ENCODE measurements at places on chromosomes 12 and 14.
A peak's percentile ranks its signal among the peaks of the same experiment; 100 is the strongest.

- H3K4me1 ChIP-seq = peaks cover 72% of the 10 kb centered on the region
- H3K4me3 ChIP-seq = peak overlapping the region; percentile 90
These were observed 2.6 kb downstream of the GPR68 start for GRCh38 chr14:91241863-91242262.

DNA sequence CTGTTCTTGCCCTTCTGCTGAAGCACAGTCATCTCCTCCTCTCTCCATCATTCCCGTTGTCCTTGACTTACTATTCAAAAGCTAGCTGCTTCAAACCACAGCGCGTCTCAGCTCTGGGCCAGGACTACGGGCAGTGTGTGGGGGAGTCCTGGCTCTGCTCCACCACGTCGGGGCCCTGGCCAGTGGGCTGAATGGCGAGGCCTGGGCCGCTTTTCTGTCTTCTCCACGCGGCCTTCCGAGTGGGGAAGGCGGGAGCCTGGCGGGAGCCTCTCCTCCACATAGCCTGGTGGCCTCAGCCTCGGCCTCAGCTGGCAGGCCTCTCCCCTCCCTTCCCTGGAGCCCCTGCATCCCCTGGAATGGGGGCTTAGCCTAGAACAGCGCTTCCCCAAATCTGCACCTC lies 16.5 kb downstream of the ANKRD9 start:
- no peak overlapping the region for H3K4me3 ChIP-seq
- no peaks in the 10 kb centered on the region for H3K36me3 ChIP-seq
- no peaks in the 10 kb centered on the region for H3K4me1 ChIP-seq
- no peaks in the 10 kb centered on the region for H3K27me3 ChIP-seq

- H3K27me3 ChIP-seq = no peaks in the 10 kb centered on the region
- no peaks in the 10 kb centered on the region for H3K4me1 ChIP-seq
- DNase-seq = no peak
- no peaks in the 10 kb centered on the region for H3K36me3 ChIP-seq
- H3K4me3 ChIP-seq = no peak overlapping the region
These were observed 1113.0 kb upstream of the TMEM132C start for GRCh38 chr12:127153996-127154395.

GRCh38 chr12:22993609-22994315 lies 368.8 kb downstream of the ETNK1 start:
- H3K4me1 ChIP-seq = no peaks in the 10 kb centered on the region
- no peak for DNase-seq
- no peak overlapping the region for H3K4me3 ChIP-seq
- H3K27me3 ChIP-seq = no peaks in the 10 kb centered on the region
- H3K36me3 ChIP-seq = no peaks in the 10 kb centered on the region

DNA sequence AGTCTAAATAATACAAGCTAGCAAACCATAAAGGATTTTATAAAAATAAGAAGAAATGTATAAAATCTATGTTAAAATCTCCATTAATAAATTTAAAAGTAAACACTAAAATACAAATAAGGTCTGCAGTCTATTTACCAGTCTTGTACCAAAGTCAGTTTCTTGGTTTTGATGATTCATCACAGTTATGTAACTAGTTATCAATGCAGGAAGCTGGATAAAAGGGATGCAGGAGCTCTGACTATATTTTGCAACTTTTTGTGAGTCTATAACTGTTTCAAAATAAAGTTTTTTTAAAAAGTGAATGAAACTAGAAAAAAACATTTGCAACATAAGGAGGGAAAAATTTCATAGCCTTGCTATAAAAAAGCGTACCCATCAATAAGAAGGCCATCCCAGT lies 151.5 kb downstream of the DERA start:
- no peak overlapping the region for H3K4me3 ChIP-seq
- no peak overlapping the region for H3K27ac ChIP-seq
- DNase-seq = no peak
- no peaks in the 10 kb centered on the region for H3K36me3 ChIP-seq
- no peaks in the 10 kb centered on the region for H3K27me3 ChIP-seq

DNA sequence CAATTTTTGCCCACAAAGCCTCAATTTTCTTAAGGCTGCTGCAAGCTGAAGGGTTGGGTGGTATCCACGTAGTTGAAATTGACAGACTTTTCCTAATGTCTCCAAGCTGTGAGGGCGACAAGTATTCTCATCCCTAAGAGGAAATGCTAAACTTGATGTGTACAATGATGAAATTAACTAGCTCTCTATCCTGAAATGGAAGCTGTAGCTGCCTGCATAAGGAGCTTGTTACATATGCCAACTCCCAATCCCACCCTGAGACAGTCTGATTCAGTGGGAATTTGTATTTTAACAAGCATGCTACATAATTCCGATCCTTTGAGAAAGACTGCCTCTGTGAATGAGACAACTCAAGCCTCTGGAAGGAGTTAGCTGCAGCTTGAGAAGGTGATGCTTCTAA lies 45.7 kb upstream of the MDM1 start:
- H3K27me3 ChIP-seq = no peaks in the 10 kb centered on the region
- H3K4me1 ChIP-seq = peaks cover 50% of the 10 kb centered on the region
- H3K36me3 ChIP-seq = no peaks in the 10 kb centered on the region
- H3K4me3 ChIP-seq = no peak overlapping the region
- DNase-seq = no peak

- peaks cover 53% of the 10 kb centered on the region for H3K27me3 ChIP-seq
- DNase-seq = no peak
- no peak overlapping the region for H3K27ac ChIP-seq
- H3K4me1 ChIP-seq = peaks cover 36% of the 10 kb centered on the region
These were observed 127.0 kb downstream of the GCH1 start for GRCh38 chr14:54775486-54776140.

GRCh38 chr14:56860441-56860840 lies 50.2 kb upstream of the OTX2 start:
- no peak overlapping the region for H3K4me3 ChIP-seq
- no peak for DNase-seq
- peaks cover 23% of the 10 kb centered on the region for H3K27me3 ChIP-seq
- H3K4me1 ChIP-seq = no peaks in the 10 kb centered on the region
- no peaks in the 10 kb centered on the region for H3K36me3 ChIP-seq

GRCh38 chr12:5619628-5620027 lies 187.7 kb downstream of the NTF3 start:
- no peaks in the 10 kb centered on the region for H3K36me3 ChIP-seq
- H3K27ac ChIP-seq = no peak overlapping the region
- DNase-seq = no peak
- no peak overlapping the region for H3K4me3 ChIP-seq
- peaks cover 13% of the 10 kb centered on the region for H3K27me3 ChIP-seq

DNA sequence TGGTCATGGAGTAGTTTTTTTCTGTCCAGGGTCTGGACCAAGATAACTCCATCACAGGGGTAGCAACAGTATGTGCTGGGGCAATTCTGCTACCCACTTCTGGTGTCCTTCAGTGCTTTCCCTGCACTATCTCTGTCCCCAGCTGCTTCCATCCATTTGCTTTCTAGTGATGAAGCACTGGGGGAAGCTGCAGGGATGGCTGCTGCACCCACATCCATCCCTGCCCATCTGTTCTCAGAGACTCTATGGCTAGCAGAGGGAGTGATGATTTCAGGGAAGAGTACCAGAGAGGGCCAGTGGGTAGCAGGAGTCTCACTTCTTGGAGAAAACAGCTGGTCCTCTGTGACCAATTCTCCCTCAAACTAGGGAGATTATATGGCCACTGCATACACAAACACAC lies 44.1 kb downstream of the ETV6 start:
- H3K27ac ChIP-seq = no peak overlapping the region
- H3K4me3 ChIP-seq = no peak overlapping the region
- H3K36me3 ChIP-seq = no peaks in the 10 kb centered on the region
- H3K4me1 ChIP-seq = peaks cover 16% of the 10 kb centered on the region
- no peak for DNase-seq

DNA sequence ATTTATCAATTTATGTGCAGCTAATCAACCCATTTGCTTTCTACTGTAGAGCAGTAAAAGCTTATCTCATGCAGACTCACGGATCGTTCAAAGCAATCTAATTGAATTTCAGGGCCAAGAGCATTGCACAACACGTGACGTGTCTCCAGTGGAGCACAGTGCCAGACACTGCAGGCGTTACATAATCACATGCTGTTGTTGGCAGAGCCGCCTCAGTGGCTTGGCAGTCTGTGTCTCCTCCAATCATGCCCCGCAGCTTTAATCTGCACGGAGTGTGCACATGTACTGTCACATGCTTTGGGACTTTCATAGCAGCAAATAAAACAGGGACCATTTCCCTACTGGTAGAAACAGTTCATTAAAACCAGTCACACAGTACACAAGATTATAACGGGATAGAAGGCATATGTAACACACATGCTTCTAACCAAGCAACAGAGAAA lies 309.3 kb downstream of the ITPR2 start:
- no peak for DNase-seq
- no peak overlapping the region for H3K4me3 ChIP-seq
- no peaks in the 10 kb centered on the region for H3K27me3 ChIP-seq
- peaks cover 25% of the 10 kb centered on the region for H3K36me3 ChIP-seq

- no peak for DNase-seq
- no peak overlapping the region for H3K4me3 ChIP-seq
- no peak overlapping the region for H3K27ac ChIP-seq
- H3K36me3 ChIP-seq = no peaks in the 10 kb centered on the region
- H3K27me3 ChIP-seq = peaks cover 17% of the 10 kb centered on the region
- no peaks in the 10 kb centered on the region for H3K4me1 ChIP-seq
These were observed 14.9 kb upstream of the CCDC60 start for GRCh38 chr12:119319638-119320037.

DNA sequence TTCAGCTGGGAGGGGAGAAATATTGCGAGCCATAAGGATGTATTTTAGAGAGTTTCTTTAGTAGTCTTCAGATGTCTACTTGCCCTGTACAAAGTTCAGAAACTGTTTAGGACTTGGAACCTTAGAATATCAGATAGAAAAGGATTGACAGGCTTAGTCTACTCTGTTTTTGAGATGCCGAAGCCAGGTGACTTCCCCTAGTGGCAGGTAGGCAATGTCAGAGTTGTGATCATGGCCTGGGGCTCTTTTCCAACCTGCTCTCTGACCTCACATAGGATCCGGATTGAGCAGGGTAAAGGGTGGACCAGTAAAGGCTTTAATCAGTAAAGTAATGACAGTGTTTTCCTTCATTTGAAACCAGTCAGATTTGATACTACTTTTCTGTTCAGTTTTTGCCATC lies 59.6 kb downstream of the PRKCH start:
- no peak overlapping the region for H3K27ac ChIP-seq
- H3K4me3 ChIP-seq = peak overlapping the region; percentile 75
- H3K27me3 ChIP-seq = no peaks in the 10 kb centered on the region
- peaks cover 17% of the 10 kb centered on the region for H3K36me3 ChIP-seq
- no peak for DNase-seq

- peaks cover 4% of the 10 kb centered on the region for H3K36me3 ChIP-seq
- H3K27me3 ChIP-seq = no peaks in the 10 kb centered on the region
- peak overlapping the region; percentile 34 for H3K27ac ChIP-seq
- peak; percentile 63 for DNase-seq
- H3K4me1 ChIP-seq = peaks cover 43% of the 10 kb centered on the region
These were observed 23.2 kb downstream of the BORCS5 start for GRCh38 chr12:12379831-12380730.

DNA sequence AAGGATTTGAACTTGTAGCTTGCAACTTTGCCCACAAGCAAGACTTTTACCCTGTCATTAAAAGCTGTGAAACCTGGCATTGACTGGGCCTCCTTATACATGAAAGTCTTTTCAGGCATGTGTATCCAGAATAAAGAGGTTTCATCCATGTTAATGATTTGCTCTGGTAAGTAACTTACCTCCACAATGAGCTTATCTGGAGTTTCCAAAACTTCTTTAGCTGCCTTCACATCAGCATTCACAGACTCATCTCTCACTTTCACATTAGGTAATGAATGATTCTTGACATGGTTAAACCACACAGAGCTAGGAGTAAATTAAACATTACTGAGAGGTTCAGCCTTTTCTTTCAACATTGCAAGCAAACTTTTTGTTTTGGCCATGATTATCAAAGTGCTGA lies 234.4 kb upstream of the CLEC14A start:
- DNase-seq = no peak
- H3K36me3 ChIP-seq = no peaks in the 10 kb centered on the region
- no peaks in the 10 kb centered on the region for H3K27me3 ChIP-seq
- no peak overlapping the region for H3K4me3 ChIP-seq
- H3K4me1 ChIP-seq = no peaks in the 10 kb centered on the region

DNA sequence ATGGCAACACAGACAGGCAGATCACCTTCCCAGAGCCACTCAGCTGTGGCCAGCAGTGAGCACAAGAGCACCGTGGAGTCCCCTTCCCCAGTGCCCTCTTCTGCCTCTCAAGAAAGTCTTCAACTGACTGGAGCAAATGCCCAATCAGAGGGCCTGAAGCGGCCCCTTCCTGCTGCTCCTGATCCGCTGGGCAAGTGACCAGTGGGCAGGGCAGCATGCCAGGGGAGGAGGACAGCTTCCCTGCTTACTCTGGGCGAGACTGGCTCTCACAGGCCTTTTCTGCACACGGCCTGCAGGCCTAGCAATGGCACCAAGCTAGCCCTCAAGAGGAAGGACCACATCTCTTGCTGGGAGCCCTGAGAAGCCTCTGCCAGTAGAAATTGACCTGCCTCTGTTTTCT lies 890 bp downstream of the KRT71 start:
- H3K27me3 ChIP-seq = peaks cover 6% of the 10 kb centered on the region
- peaks cover 32% of the 10 kb centered on the region for H3K4me1 ChIP-seq
- no peak overlapping the region for H3K4me3 ChIP-seq

GRCh38 chr12:41514907-41515306 lies 326.8 kb downstream of the PDZRN4 start:
- no peak overlapping the region for H3K27ac ChIP-seq
- H3K27me3 ChIP-seq = peaks cover 9% of the 10 kb centered on the region
- no peak for DNase-seq
- no peak overlapping the region for H3K4me3 ChIP-seq
- H3K4me1 ChIP-seq = no peaks in the 10 kb centered on the region

- no peak for DNase-seq
- peaks cover 7% of the 10 kb centered on the region for H3K4me1 ChIP-seq
- no peaks in the 10 kb centered on the region for H3K36me3 ChIP-seq
- H3K4me3 ChIP-seq = no peak overlapping the region
- no peaks in the 10 kb centered on the region for H3K27me3 ChIP-seq
These were observed 26.0 kb upstream of the RIN3 start for GRCh38 chr14:92487513-92488133.

GRCh38 chr12:131220331-131220685 lies 266.6 kb downstream of the ADGRD1 start:
- H3K27me3 ChIP-seq = peaks cover 18% of the 10 kb centered on the region
- H3K4me3 ChIP-seq = no peak overlapping the region
- H3K27ac ChIP-seq = no peak overlapping the region
- no peaks in the 10 kb centered on the region for H3K36me3 ChIP-seq
- no peak for DNase-seq
